B cell (primary cell): ENCODE measurements at places on chromosomes 7 and 10.

- H3K4me3 ChIP-seq: no peak overlapping the region
- no peaks in the 10 kb centered on the region for H3K36me3 ChIP-seq
- H3K27me3 ChIP-seq: no peaks in the 10 kb centered on the region
- no peaks in the 10 kb centered on the region for H3K4me1 ChIP-seq
- no peak for DNase-seq
- H3K27ac ChIP-seq: no peak overlapping the region
Measured at GRCh38 chr10:24034571-24034970, 174.4 kb upstream of the KIAA1217 start.

- peak; percentile 50 for DNase-seq
- H3K27ac ChIP-seq: peak overlapping the region; percentile 77
- no peaks in the 10 kb centered on the region for H3K36me3 ChIP-seq
- H3K4me1 ChIP-seq: peaks cover 19% of the 10 kb centered on the region
- H3K27me3 ChIP-seq: no peaks in the 10 kb centered on the region
- H3K4me3 ChIP-seq: no peak overlapping the region
Measured at GRCh38 chr7:91165006-91165845, 99.0 kb upstream of the FZD1 start.

GRCh38 chr10:130326954-130327353, 190.8 kb downstream of the GLRX3 start:
- H3K36me3 ChIP-seq: no peaks in the 10 kb centered on the region
- no peaks in the 10 kb centered on the region for H3K4me1 ChIP-seq
- no peak overlapping the region for H3K27ac ChIP-seq
- H3K4me3 ChIP-seq: no peak overlapping the region
- no peak for DNase-seq

GRCh38 chr10:62268399-62269114, at the start of gene RTKN2:
TSS of gene RTKN2 (minus strand) at chr10:62268844. CDS start at chr10:62268610, 234 bp downstream.
- peak; percentile 81 for DNase-seq
- peak within 1 kb of the TSS; percentile 51 for H3K4me3 ChIP-seq
- H3K27me3 ChIP-seq: peaks cover 3% of the 10 kb centered on the region
- H3K27ac ChIP-seq: no peak within 1 kb of the TSS
- H3K4me1 ChIP-seq: peaks cover 15% of the 10 kb centered on the region
